Vagina (tissue), 2 donors: ENCODE measurements at places on chromosomes 5 and 9. TPM values are rescaled to one million over a fixed set of nuclear protein-coding genes. Genes with fewer than 3 reads are reported as not detected.
A peak's percentile ranks its signal among the peaks of the same experiment; 100 is the strongest.

- DNase-seq, result no peak
- H3K4me3 ChIP-seq, result peak overlapping the region; percentile 70
- H3K36me3 ChIP-seq, result no peaks in the 10 kb centered on the region
- H3K27ac ChIP-seq, result no peak overlapping the region
Measured at GRCh38 chr9:127395497-127396252, 1.3 kb upstream of the SLC2A8 start.

DNA sequence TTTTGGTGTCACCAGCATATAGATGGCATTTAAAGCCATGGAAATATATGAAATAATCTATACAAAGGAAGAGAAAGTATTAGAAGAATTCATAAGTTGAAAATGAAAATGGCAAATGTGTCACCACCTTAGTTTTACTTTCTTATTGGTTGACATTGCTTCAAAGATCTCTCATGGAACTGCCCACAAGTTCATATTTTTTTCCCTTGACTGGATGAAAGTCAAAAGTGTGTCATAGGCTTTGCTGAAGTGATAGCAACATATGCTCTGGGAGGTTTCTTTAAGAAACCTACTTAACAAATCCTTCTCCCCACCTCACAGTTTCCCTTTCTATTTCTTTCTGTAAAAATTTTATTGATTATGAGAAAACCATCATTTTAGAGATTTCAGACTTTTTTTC is 127.2 kb downstream of the VPS13A start:
- no peaks in the 10 kb centered on the region for H3K27me3 ChIP-seq
- no peak for DNase-seq
- peaks cover 5% of the 10 kb centered on the region for H3K4me1 ChIP-seq
- no peak overlapping the region for H3K4me3 ChIP-seq

GRCh38 chr9:89466451-89467277 is 31.2 kb downstream of the SEMA4D start:
- no peak overlapping the region for H3K4me3 ChIP-seq
- no peak overlapping the region for H3K27ac ChIP-seq
- H3K27me3 ChIP-seq, result no peaks in the 10 kb centered on the region
- DNase-seq, result no peak
- peaks cover 9% of the 10 kb centered on the region for H3K4me1 ChIP-seq
- no peaks in the 10 kb centered on the region for H3K36me3 ChIP-seq

GRCh38 chr5:171549274-171549673 is 129.8 kb downstream of the FGF18 start:
- H3K4me1 ChIP-seq, result no peaks in the 10 kb centered on the region
- H3K4me3 ChIP-seq, result no peak overlapping the region
- no peak for DNase-seq
- no peaks in the 10 kb centered on the region for H3K36me3 ChIP-seq
- H3K27me3 ChIP-seq, result no peaks in the 10 kb centered on the region

Gene MEIKIN
- not detected for total RNA-seq

Gene CCDC187
- total RNA-seq, result not detected
